ENCODE measurements at places on chromosomes 5 and 9.

GRCh38 chr5:94945656-94946055, 327.2 kb downstream of the SLF1 start:
- no peak for DNase-seq

DNA sequence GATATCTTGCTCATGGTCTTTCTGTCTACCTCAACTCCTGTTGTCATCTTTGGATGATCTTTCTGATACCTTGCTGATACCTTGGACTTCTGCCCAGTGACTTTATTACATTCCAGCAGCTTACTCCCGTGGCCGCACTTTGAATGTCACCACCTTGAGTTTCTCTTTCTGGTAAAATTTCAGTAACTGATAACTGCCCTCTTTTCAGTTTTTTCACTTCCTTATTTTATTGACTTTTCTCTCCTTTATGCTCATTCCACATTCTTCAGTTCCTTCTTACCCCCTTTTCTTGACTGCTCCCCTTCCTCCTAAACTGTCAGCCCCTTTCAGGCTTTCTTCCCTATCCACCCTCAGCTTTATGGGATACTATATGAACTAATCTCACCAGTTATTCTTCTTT, 7.0 kb upstream of the FBXO4 start:
- DNase-seq, result no peak

DNA sequence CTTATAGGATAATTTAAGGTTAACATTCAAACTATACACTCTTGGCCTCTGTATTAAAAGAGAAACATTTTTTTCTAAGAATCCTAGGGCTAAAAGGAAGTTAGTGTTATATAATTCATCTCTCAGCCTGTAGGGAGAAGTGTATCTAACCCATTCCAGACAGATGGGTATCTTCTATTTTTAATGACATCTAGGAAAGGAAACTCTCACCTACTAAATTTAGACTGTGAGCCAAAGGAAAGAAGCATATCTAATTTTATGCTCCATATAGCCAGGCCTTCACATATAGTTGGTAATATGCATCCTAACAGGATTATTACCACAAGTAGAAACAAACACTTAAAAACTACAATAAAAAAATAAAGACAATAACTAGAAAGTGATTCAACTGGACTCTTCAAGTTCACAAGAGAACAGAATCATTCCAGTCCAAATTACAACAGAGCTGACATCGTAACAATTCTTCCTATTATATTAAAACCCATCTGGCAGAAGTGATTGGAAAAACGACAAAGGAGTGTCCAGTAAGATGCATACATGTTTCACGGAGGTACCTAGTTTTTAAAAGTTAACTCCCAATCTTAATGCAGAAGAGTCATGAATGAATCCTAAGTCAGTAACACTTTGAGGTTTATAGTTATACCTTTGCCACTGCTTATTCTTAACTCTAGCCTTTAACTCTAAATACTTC, 39.4 kb downstream of the SCAI start:
- no peak for DNase-seq

DNA sequence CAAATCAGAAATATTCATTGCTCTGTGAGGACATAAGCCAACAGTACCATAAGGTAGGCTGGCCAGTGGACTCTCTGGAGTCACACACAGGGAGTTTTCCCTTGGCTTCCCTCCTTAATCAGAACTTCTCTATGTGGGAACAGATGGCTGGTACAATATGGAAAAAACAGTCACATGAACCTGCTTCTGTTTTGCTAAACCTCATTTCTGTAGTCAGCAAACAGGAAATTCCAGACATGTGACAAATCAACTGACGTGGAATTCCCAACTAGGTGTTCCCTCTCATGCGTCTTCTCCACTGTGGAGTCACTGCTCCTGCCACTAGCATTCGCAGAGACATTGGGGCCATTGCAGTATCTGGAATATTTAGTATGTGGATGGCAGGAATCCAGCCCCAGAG, 617.6 kb downstream of the KIF4B start:
- DNase-seq, result peak; percentile 48

Measured in A549 (cell line).